ENCODE measurements at places on chromosomes 3 and 15. TPM values are rescaled to one million over a fixed set of nuclear protein-coding genes. Genes with fewer than 3 reads are reported as not detected.

DNA sequence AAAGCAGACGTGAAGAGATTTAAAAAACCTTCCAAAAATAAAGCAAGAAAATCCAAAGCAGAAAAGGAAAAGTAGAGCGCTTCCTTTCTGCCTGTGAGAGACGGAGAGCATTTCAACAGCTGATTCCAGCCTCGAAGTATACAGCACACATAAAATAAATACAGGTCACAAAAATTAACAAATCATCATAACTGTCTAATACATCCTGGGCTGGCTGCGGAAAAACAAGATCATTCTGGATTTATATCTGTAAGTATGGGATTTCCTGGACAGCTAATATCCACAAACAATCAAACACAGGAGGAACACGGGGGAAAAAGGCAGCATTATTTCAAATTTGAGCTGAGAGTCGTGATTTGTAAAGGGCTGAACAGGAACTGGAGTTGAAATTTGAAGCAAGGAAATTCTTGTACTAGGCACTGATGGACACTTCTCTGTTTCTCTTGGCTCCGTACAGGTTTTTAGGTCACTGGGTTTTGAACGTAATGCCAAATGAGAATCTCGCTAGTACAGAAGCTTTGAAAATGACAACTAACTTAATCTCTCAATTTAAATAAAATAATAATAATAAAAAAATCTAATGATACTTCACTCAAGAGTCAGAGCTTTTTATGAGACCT, 577.7 kb downstream of the FOXP1 start:
- DNase-seq, result no peak

DNA sequence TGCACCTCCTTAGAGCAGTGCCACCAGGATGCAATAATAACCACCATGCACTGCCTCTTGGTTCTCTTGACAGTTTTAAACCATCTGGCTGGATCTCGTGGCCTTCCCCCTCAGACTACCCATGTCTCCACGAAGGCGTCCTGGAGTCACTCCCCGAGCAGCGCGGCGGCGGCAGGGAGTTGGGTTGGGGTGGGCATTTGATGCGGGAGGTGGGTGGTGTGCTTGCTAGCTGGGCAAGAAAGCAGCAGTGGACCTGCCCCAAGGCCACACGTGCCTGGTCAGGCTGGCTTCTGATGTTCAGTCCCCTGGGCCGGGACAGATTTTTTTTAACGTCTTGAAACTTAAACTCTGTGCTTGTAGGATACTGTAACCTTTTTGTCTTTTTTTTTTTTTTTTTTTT, 3.9 kb upstream of the TTLL3 start:
- no peak for DNase-seq

- no peak for DNase-seq
Observed at GRCh38 chr3:124859025-124859424, 28.1 kb downstream of the ITGB5 start.

DNA sequence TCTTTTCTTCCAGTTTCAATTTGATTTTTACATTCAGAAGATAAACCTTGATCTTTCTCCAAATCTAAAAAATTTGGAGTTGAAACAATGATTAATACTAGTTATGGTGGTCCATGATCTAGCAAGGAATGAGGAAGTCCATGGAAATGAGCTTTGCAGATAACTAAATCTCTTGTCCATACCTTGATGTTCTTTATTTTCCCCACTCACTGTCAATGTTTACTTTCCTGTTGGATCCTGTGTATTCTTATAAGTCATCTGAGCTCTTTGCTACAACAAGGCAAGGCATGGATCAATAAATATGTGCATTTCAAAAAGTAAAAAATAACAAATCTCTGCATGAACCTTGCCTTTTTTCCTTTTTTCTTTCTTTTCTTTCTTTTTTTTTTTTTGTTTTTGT, 6.2 kb upstream of the MYO1E start:
- DNase-seq, result no peak

DNA sequence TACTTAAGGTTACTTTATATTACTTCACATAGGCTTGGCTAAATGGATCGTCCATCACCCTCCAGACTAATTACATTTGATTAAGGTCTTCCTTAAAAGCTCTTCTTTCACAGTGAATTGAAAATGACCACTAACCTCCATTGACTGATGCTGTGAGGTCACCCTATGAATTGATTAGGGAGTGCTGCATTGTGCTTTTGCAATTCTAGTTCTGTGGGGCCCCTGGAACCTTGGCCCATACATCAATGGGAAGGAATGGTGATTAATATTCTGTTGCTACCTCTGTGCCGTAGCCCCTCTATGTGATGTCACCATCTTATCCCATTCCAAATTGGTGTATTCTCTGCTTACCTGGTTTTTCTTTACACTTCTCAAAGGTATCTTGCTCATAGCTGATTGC, 682.2 kb downstream of the SQOR start:
- DNase-seq, result no peak

DNA sequence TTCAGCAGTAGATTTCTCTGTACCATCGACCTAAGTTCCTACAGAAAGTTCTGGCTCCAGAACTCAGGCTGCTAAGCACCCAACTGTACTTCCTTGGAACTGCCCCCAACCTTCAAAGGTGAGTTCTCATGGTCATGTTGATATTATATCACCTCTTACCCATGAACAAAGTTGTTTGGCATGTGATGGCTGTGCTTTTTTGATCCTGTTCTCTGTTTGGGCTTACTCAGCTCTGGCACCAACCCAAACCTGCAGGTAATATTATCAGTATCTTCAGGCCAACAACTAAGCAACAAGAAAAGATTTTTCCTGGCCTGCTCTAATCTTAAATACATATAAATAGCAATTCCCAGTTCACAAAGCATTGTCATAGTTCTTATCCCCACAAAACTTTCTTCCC, 318.7 kb upstream of the LMCD1 start:
- no peak for DNase-seq

DNA sequence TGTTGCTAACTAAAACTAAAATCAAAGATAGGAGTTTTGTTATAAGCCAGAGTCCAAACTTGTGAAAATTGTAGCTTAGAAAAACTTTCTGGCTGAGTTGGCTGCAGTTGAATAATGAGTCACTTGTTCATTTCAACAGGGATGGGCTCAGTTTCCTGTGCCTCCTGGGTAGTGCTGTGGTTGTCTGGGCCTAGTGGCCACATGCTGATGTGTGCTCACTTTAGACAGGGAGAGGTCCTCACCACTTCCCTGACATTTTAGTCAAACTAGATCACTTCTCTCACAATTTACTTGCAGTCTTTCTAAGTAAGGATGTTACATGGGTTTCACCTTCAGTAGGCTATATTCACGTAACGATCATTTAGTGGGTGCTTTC, 6.3 kb upstream of the UBE2Q2 start:
- no peak for DNase-seq

- no peak for DNase-seq
Observed at GRCh38 chr15:55237219-55238130, 40.7 kb upstream of the RSL24D1 start.

DNA sequence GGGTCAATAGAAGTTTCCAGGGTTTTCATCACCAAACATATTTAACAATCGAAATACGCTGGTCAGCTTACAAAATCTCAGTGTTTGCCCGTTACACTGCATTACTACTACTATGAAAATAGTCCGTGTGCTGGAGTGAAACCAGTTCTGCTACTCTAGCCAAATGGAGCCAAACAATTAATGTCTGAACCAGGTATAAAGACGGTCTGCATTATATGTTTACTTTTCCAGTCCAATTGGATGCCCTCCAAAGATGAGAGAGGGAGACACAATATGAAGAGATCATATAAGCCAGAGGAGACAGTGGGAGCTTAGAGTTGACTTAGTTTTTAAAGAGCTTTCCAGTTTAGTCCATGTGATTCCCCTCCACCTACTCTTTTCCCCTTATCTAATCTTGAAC, 6.3 kb upstream of the DUT start:
- DNase-seq, result no peak

The SLC15A2 gene
- total RNA-seq, result 1.2 TPM

The FOXL2 gene
- not detected for total RNA-seq

The TMEM41A gene
- 17.9 TPM for total RNA-seq

The CKMT1B gene
- total RNA-seq, result 2.2 TPM

The ASB14 gene
- total RNA-seq, result not detected

The CCR1 gene
- 39.7 TPM for total RNA-seq
